Aorta (tissue), 5 donors: ENCODE measurements at places on chromosomes 2 and 18.

DNA sequence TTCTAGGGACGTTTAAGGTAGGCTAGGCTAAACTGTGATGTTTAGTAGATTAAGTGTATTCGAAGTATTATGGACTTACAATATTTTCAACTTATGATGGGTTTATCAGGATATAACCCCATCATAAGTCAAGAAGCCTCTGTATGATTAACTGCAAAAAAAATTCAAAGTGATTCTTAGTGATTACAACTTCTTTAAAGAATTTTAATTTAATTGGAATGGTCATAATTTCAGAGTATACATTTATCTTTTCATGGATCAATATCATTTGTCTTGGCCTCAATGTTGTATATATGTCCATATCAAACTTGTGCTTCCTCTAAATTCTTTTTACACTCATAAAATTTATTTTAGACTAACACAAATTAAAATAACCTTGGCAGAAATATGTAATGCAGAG is 183.3 kb upstream of the LRP1B start:
- H3K4me3 ChIP-seq: no peak overlapping the region
- no peak overlapping the region for H3K27ac ChIP-seq
- H3K36me3 ChIP-seq: no peaks in the 10 kb centered on the region
- H3K27me3 ChIP-seq: no peaks in the 10 kb centered on the region

- no peaks in the 10 kb centered on the region for H3K4me1 ChIP-seq
- no peaks in the 10 kb centered on the region for H3K27me3 ChIP-seq
- no peak for DNase-seq
- peak overlapping the region; percentile 50 for H3K27ac ChIP-seq
- peak overlapping the region; percentile 80 for H3K4me3 ChIP-seq
Measured at GRCh38 chr2:236570081-236570868, 650 bp downstream of the ACKR3 start.

GRCh38 chr18:44680273-44681075 is at the start of gene SETBP1:
Gene SETBP1 (plus strand): TSS chr18:44680888. CDS start chr18:44701347, 20,459 bp downstream.
- DNase-seq: peak; percentile 90
- H3K4me1 ChIP-seq: peaks cover 3% of the 10 kb centered on the region
- H3K36me3 ChIP-seq: no peaks in the 10 kb centered on the region
- peak within 1 kb of the TSS; percentile 98 for H3K4me3 ChIP-seq
- H3K27ac ChIP-seq: peak within 1 kb of the TSS; percentile 31

DNA sequence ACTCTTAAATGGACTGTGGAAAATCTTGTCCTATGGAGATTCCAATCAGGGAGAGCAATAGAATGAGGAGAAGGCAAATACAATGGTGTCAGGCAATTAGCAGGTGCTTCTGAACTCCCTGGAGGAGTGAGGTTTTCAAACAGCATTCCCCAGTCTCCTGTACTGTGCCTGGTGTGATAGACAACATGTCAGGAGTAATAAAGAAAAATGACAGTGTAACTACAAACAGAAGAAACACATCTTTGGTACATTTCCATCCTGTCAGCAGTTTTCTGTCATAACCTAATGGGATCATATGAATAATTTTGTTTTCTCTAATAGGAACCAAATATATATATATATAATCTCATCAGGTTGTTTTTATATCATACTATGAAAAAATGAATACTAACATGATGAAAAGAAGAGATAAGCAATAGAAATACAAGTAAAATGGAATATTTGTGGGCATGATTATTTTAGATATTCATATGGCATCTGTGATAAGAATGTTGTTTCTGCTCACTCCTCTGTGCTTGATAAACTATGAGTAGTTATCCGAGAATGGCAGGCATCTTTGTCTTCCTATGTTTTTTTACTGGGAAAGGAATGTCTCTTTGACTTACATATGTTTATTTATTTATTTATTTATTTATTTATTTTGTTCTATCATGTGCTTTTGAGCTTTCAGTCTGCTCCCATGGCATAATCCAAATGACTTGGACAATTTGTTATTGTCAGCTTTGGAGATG is 441.7 kb downstream of the TXNL1 start:
- no peaks in the 10 kb centered on the region for H3K27me3 ChIP-seq
- H3K4me1 ChIP-seq: peaks cover 21% of the 10 kb centered on the region

DNA sequence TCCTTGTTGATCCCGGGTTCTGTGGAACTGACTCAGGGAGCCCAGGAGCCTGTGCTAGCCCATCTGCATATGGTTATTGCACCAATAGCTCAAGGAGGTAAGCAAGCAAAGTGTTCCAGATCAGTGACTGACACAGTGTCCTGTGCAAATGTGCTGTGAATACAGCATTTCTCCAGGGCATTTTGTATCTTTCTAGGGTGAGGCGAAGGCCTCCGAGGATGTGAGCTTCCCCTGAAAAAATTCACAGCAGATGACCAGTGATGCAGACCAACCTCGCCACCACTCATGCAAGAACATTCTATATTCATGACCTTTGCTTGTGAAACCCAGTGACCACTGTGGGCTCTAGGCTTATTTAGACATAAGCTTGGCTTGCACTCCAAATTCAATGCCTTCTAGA is 15.2 kb upstream of the NT5DC4 start:
- no peaks in the 10 kb centered on the region for H3K36me3 ChIP-seq
- no peaks in the 10 kb centered on the region for H3K4me1 ChIP-seq
- peaks cover 2% of the 10 kb centered on the region for H3K27me3 ChIP-seq
- H3K4me3 ChIP-seq: no peak overlapping the region
- DNase-seq: peak; percentile 2
- no peak overlapping the region for H3K27ac ChIP-seq

DNA sequence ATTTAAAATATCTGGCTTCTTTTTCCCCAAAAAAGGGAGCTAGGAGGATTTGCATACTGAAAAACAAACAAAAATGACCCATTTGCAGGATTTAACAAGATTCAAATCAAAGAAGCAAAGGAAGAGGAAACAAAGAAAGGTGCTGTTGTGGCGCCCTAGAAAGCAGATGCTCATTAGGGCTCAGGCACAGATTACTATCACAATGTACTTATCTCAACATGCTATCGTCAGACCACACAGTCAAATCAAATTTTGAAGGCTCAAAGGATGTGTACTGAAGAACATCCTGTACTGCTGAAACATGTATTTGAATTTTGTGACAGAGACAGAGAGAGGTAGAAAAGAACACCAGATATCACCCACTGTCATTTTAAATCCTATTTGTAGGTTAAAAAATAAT is 10.9 kb downstream of the RBMS1 start:
- no peak for DNase-seq
- H3K36me3 ChIP-seq: no peaks in the 10 kb centered on the region
- no peak overlapping the region for H3K27ac ChIP-seq

DNA sequence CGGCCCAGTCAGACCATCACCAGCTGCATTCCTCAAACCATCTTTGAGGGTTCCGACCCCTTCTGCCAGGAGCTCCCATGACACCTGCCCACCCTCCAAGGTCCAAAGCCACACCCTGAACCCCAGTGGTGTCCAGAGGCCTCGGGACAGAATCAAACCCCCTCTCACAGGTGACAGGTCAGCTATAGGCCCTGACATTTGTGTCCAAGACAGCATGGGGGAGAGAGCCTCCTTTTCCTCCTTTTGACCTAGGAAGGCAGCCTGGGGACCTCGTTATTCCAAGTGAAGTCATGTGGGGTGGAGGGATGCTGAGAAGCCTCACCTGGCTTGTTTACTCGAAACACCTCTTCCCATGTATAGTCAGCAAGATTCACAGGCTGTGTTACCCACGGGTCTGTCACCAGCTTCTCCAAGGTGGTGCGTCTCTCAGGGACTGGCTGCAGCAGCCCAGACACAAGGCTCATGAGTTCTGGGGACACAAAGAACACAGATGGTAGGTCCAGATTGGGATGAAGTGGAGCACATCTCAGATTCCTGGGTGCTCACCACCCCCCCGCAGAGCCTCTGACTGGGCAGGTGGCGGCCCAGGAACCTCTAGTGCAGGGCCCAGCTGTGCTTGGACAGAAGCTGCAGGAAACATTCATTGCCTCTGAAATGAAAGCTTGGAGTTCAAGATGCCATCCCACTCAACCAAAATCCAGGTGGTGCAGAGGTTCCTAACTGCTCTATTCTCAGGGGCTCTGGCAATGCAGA is 5.1 kb upstream of the MTERF4 start:
- H3K27ac ChIP-seq: no peak overlapping the region
- H3K27me3 ChIP-seq: no peaks in the 10 kb centered on the region
- no peaks in the 10 kb centered on the region for H3K36me3 ChIP-seq
- H3K4me1 ChIP-seq: no peaks in the 10 kb centered on the region
- DNase-seq: no peak

DNA sequence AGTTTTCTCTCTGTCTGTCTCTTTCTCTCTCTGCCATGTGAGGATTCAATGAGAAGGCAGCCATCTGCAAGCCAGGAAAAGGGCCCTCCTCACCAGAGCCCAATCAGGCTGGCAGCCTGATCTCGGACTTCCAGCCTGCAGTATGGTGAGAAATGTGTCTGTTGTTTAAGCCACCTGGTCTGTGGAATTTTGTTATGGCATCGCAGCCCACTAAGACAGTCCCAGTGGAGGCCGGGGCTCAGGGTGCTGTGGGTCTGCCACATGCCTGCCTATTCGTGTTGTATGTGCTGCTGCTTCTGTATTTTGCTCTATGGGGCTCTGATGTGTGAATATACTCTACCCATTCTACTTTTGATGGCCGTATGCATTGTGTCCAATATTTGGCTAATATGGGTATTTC is 139.0 kb upstream of the HS6ST1 start:
- H3K4me1 ChIP-seq: no peaks in the 10 kb centered on the region
- no peak overlapping the region for H3K27ac ChIP-seq
- no peaks in the 10 kb centered on the region for H3K27me3 ChIP-seq
- no peaks in the 10 kb centered on the region for H3K36me3 ChIP-seq

GRCh38 chr2:140586379-140586778 is 1544.4 kb downstream of the LRP1B start:
- DNase-seq: no peak
- no peak overlapping the region for H3K27ac ChIP-seq
- H3K4me3 ChIP-seq: no peak overlapping the region
- H3K4me1 ChIP-seq: no peaks in the 10 kb centered on the region
- H3K27me3 ChIP-seq: no peaks in the 10 kb centered on the region

DNA sequence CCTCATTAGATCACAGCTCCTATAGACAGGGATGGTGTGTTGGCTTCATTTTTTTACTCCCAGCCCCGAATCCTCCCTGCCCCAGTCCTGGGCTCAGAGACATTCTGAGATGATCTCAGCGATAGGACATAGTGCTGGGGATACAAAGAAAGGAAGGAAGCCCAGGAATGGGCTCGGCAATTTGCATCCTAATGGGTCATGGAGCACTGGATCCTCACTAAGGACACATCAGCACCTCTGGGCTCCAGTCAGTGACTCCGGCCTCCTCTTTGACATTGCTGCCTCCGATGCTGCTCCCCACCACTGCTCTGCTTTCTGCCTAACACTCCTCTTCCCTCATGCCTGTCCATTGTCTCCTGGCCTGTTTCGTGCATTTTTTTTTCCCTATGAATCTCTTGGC is 489.1 kb downstream of the STK39 start:
- no peaks in the 10 kb centered on the region for H3K27me3 ChIP-seq
- no peaks in the 10 kb centered on the region for H3K36me3 ChIP-seq
- DNase-seq: no peak
- no peak overlapping the region for H3K27ac ChIP-seq
- H3K4me1 ChIP-seq: no peaks in the 10 kb centered on the region
